ENCODE measurements at places on chromosomes 12 and 14. TPM values are rescaled to one million over a fixed set of nuclear protein-coding genes. Genes with fewer than 3 reads are reported as not detected.

Gene WNT5B
- total RNA-seq: 0.18 TPM

Gene SOAT2
- 0.35 TPM for total RNA-seq

Gene TSPAN8
- not detected for total RNA-seq

Gene SINHCAF
- total RNA-seq: 190 TPM

Gene KRT81
- total RNA-seq: not detected

Gene AKAP5
- 1.8 TPM for total RNA-seq

Gene AHNAK2
- 0.10 TPM for total RNA-seq

Gene GLIPR1L1
- total RNA-seq: not detected

DNA sequence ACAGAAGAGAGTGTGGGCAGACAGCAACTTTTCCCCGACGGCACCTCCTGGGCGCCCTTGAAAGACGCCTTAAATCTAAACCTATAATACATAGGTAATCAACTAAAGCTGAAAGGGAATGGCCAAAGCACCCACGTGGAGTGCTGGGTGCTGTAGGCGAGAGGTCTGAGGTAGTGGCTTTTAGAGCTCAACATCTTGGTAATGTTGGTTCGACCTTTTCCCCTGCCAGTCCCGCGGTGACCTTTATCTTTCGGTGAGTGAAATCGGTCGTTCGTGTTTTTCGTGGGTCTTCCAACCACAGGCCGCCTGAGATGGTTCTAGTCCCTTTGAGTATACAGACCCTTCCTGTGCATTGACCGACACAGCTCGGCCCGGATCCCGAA, 9.1 kb downstream of the OR6S1 start:
- peak; percentile 36 for DNase-seq

GRCh38 chr12:99200711-99201384, 446.7 kb upstream of the GARIN6 start:
- no peak for DNase-seq

DNA sequence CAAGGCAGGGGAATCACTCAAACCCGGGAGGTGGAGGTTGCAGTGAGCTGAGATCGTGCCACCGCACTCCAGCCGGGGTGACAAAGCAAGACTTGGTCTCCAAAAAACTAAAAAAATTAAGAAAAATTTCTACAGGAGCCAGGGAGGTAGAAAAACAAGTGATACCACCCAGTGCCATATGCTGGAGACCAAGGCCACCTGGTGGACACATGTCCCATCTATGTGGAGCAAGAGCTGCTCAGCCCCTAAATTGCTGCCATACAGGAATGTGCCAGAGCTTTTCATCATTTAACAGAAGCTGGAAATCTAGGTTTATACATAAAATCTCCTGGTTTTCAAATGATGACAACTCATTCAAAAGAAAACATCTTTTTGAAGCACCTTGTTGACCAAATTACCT, 61.4 kb upstream of the ELK3 start:
- no peak for DNase-seq

- DNase-seq: no peak
Observed at GRCh38 chr14:28709571-28710305, 56.8 kb upstream of the FOXG1 start.

- DNase-seq: no peak
Observed at GRCh38 chr12:85072826-85073225, 36.7 kb downstream of the LRRIQ1 start.

GRCh38 chr12:124454352-124454725, 113.1 kb downstream of the NCOR2 start:
- no peak for DNase-seq
